Chondrocyte (in vitro differentiated cells): ENCODE measurements at places on chromosomes 12 and 14. TPM values are rescaled to one million over a fixed set of nuclear protein-coding genes. Genes with fewer than 3 reads are reported as not detected.

- DNase-seq, result no peak
These were observed 37.5 kb downstream of the GNG2 start for GRCh38 chr14:51897791-51898355.

- DNase-seq, result no peak
These were observed 354.4 kb downstream of the EGLN3 start for GRCh38 chr14:33596211-33597080.

DNA sequence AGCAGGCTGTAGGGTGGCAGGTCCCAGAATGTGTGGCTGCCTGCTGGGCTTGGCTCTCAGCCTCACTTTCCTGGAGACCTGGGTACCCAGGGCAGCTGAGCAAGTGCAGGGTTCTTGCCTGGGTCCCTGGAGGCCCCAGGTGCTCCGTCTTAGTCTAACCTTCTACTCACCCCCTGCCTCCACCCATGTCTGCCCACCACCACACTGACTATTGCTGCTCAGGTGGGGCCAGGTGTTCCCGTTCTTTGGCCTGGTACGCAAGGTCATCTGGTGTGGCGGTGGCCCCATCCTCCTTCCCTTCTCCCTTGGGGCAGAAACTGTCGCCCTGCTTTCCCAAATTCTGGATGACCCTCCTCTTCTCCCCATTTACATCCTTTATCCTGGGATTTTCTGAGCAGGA is 319.9 kb downstream of the TMEM121 start:
- no peak for DNase-seq

DNA sequence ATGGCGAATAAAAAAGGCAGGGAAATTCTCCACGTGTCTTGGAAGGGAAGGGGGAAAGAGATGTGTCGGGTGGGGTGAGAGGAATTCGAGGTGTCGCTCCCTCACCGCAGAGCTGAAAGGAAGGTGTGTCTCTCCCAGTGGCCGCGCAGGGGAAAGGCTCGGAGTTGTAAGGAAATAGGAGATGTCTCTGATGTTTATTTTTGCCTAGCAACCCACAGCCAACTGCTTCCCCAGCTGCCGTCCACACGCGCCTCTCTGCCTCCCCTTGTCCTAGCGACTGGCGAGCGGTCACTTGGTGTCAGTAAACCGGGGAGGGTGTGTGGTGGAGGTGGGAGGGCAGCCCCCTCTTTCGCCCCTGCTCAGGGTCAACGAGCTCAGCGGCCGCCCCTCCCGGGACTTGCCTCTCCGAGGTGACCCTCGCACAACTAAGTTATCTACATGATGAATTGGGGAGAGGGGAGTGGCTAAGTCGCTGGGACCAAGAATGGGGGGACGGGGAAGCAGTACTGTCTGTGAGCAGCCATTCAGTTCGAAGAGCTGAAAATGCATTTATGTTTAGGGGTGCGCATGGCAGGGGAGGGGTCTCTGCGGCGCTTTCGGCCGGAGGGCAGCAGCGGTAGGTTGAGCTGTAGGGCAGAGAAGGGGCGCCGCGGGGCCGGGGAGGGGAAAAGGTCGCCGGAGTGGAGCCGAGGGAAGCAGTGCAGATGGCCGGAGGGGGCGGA is 585 bp upstream of the DYRK2 start:
- DNase-seq, result peak; percentile 94

- no peak for DNase-seq
These were observed 691.8 kb downstream of the FLRT2 start for GRCh38 chr14:86221755-86222154.

DNA sequence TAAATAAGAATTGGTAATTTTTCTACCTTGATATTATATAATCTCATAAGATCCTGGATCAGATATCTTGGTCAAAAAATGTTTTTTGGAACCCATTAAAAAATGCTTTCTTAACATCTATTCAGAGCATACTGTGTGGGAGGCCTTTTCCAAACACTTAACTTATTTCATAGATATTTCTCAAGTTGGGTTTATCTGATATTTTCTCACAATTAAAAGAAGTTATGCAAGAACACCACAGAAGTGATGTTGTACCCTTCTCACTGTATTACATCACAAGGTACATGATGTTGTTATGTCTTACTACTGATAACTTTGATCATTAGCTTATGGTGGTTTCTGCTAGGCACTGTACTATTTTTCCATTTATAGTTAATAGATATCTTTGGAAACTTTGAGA is 23.4 kb upstream of the PRPF39 start:
- no peak for DNase-seq

DNA sequence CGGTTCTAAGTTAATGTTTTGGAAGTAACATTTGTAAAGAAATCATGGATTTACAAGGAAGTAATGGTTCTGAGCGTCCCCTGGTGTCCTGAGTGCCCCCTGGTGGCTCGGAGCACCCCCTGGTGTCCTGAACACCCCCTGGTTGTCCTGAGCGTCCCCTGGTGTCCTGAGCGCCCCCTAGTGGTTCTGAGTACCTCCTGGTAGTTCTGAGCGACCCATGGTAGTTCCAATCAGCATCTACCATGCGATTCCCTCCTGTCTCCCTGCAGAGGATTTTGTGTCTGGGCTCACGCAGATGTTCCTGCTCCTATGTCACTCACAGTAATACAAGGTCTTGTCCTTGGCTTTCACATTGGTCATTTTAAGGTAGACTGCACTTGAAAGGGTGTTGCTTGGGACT is 1352.9 kb downstream of the TMEM121 start:
- no peak for DNase-seq

- DNase-seq, result no peak
These were observed 1417.5 kb upstream of the SEL1L start for GRCh38 chr14:82951171-82951570.

DNA sequence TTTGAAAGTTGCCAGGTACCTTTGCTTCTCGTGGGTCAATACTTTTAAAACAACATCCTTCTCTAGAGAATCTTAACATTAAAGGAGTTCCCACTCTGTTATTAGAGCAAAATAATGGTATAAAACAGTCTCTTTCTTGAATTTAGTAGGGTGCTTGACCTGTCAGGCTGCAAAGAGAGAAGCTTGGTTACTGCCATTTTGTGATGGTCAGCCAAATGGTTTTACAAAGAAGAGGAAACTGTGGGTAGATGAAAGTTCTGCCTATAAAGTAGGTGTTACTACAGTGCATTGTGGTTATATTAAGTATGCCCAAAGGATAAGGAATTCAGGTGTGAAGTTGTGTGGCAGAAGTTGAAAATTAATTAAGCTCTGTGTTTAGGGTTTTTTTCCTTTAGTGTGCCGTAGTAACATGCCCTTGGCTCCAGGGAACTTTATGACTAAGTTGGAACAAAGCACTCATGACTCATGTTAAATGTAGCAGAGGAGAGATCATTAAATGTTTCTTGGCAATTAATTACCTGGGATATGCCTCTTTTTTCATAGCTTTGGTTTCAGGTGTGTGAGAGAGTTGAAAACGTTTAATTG is 354.0 kb upstream of the KITLG start:
- DNase-seq, result no peak

DNA sequence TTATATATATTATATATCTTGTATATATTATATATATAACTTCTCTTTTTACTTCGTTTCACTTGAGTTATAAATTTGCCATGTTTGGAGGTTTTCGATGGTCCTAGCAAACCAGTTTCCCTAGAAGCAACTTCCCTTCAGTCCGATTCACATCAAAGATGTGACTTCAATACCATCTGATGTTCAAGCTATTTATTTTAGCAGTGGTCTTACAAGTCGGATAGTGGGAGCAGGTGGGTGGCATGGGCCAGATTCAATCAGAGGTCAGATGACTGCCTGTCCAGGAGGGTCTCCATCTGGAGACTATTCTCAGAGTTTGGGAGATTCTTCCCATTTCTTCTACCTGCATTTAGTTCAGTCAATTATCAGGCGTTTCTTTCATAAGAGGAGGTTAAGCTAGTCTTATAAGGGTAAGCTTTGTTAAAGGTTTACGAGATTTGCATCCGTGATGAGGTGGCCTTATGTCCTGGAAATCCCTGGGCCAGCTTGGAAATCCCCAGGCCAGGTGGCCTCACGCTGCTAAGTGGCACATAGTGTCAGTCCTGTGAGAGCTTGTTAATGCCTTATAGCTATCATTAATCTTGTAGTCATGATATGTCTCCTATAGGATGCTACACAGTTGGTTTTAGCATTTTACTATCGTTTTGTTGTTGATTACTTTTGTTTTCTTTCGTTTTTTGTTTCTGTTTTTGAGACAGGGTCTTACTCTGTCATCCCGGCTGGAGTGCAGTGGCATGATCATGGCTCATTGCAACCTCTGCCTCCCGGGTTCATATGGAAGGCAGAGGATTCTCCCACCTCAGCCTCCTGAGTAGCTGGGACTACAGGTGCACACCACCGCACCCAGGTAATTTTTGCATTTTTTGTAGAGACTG is 145.8 kb downstream of the BICD1 start:
- DNase-seq, result no peak

GRCh38 chr14:25121337-25122129 is 71.6 kb upstream of the STXBP6 start:
- no peak for DNase-seq

- no peak for DNase-seq
These were observed 489.6 kb upstream of the GARIN6 start for GRCh38 chr12:99157946-99158345.

- no peak for DNase-seq
These were observed 40.2 kb downstream of the TAOK3 start for GRCh38 chr12:118332511-118332910.

GRCh38 chr12:28550757-28551704 is 360.8 kb downstream of the CCDC91 start:
- no peak for DNase-seq

GRCh38 chr14:55201219-55202101 is 10.1 kb upstream of the DLGAP5 start:
- DNase-seq, result no peak

- DNase-seq, result no peak
These were observed 55.9 kb downstream of the MOK start for GRCh38 chr14:102249041-102249440.

GRCh38 chr12:93184672-93185368 is 192.9 kb upstream of the NUDT4 start:
- DNase-seq, result no peak

- no peak for DNase-seq
These were observed 39.4 kb downstream of the MVK start for GRCh38 chr12:109612975-109613502.

DNA sequence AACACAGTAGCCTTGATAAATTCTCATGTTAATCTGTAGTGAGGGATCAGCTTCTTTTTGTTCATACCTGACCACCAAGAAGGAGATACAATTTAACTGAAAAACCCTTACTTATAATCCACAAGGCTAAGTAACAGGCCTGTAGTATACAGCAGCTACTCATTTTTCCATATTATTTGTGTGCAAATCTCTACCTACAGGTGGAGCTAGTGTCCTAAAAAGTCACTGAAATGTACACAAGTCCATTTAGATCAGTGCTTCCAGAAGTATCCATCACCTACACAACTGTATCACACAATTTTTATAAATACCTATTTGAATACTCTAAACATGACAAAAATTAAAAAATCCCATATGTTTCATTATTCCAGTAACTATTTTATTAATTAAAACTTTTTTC is 173.2 kb downstream of the SLC35F4 start:
- no peak for DNase-seq

Gene METTL17
- 34.4 to 50.1 TPM (median 41.1 TPM) in 3 replicates for total RNA-seq

Gene TAS2R14
- 2.4 to 4.0 TPM (median 2.6 TPM) in 3 replicates for total RNA-seq

Gene ADCY4
- total RNA-seq, result 1.5 to 5.2 TPM (median 3.3 TPM) in 3 replicates

Gene FITM1
- 0.27 TPM in 1 of 3 replicates, not detected in the others for total RNA-seq

Gene KRT6C
- not detected in 3 replicates for total RNA-seq

Gene TMTC2
- total RNA-seq, result 1.4 to 8.9 TPM (median 1.9 TPM) in 3 replicates

Gene C12orf50
- total RNA-seq, result 0.31 TPM in 1 of 3 replicates, not detected in the others

Gene DYNC1H1
- total RNA-seq, result 718 to 842 TPM (median 735 TPM) in 3 replicates

Gene MON2
- total RNA-seq, result 42.6 to 73.8 TPM (median 47.2 TPM) in 3 replicates
